ENCODE measurements at places on chromosomes 7 and 10.
A peak's percentile ranks its signal among the peaks of the same experiment; 100 is the strongest.

GRCh38 chr7:95253986-95254385 lies 70.3 kb downstream of the PON1 start:
- no peak for DNase-seq

GRCh38 chr7:159102681-159103381 lies 41.8 kb downstream of the VIPR2 start:
- DNase-seq = no peak

GRCh38 chr10:91251430-91252056 lies 31.1 kb downstream of the PCGF5 start:
- peak; percentile 52 for DNase-seq

DNA sequence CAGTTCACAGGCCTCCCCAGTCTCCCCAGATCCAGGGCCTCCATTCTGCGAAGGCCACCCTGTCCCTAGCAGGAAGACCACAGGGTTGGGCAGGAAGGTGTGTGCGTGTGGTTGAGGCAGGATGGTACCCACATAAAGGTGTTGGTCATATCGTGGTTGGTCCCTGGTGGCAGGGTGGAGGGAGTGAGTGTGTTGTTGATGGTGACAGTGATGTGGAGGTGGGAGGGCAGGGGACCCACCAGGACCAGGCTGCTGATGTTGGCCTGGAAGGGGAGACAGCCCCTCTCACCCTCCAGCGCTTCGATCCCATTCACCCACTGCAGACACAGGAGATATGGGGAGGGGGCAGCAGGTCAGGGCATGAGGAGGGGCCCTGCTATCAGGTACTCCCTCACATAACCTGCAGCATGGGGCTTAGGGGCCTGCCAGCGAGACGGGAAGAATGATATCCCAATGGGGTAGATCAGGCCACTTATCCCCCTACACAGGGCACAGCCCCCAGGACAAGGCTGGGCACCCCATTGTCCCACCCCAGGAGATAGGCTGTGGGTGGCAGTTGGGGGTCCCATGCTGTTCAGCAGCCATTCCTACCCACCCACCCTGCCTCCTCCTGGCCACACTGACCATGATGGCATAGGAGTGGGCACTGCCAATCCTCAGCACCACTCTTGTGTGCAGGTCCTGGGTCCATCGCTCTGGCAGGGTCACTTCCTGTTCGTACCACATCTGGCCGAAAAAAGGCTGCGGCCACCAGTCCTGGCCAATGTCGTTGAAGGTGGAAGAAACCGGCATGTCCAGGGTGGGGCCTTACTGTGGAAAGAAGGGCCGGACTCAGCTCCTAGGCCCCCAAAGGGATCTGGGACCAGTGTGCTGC lies 69.0 kb upstream of the ZNF479 start:
- DNase-seq = no peak

DNA sequence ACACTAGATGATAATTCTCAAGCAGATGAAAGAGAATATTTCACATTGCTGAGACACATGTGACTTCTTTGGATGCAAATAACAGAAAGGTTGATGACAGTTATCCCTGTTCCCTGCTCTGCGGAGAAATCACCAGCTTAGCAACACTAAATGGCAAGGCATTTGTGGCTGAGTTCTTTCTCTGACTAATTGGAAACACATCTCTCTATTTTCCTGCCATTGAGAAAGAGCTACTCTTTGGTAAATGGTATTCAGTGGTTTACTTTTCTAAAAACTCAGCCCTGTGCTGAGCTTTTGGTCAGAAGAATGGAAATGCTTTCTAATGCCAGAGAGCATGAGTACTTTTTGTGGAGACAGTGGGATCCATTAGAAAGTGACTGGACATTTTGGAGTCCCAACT lies 771.4 kb downstream of the LRMDA start:
- no peak for DNase-seq

DNA sequence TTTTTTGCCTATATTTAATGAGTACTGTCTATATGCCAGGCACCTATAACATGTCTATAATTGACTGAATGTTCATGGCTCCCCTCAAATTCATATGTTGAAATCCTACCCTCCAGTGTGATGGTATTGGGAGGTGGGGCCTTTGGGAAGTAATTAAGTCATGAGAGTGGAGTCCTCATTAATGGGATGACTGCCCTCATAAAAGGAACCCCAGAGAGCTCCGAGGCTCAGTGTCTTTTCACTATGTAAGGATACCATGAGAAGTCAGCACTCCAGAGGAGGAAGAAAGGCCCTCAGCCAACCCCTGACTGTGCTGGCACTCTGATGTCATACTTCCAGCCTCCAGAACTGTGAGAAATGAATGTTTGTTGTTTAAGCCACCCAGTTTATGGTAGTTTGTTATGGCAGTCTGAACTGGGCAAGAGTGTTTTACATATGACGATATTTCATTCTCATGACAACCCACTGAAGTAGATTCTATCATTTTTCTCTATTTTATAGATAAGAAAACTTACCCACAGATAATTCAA lies 61.1 kb upstream of the PCGF5 start:
- no peak for DNase-seq

DNA sequence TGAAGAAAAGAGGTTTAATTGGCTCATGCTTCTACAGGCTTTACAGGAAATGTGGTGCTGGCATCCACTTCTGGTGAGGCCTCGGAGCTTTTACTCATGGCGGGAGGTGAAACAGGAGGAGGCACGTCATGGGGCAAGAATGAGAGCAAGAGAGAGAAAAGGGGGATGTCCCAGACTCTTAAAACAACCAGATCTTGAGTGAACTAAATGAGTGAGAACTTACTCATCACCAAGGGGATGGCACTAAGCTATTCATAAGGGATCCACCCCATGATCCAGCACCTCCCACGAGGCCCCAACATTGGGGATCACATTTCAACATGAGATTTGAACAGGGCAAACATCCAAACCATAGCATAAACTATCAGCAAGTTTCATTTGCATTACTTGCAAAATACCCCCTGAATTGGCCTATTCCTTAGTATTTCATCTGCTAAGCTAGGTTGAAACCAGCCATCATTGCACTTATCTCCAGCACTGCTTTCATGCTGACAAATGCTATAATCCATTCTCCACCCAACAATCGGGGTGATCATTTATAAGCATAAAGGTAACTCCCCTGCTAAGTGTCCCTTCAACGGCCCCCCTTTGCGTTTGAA lies 179.0 kb downstream of the NOC3L start:
- DNase-seq = no peak

GRCh38 chr10:69254877-69255276 lies 23.4 kb upstream of the HK1 start:
- no peak for DNase-seq

DNA sequence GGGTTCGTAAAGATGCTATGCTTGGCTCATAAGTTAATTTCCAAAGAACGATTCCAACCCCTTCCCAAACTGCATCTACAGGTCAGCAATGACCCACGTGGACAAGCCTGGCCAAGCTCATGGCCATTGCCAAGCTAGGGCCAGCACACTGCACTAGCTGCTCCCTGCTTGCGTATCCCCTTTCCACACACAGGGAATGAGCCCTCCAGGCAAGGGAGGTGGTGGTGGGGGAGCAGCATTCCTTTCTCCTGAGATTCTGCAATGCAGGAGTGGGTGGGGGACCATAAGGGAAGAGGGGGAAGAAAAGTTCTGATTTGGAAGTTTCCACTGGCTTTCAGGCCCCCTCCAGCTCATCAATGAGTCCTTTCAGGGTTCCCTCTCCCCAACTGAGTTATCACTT lies 56.0 kb downstream of the SH3PXD2A start:
- no peak for DNase-seq

DNA sequence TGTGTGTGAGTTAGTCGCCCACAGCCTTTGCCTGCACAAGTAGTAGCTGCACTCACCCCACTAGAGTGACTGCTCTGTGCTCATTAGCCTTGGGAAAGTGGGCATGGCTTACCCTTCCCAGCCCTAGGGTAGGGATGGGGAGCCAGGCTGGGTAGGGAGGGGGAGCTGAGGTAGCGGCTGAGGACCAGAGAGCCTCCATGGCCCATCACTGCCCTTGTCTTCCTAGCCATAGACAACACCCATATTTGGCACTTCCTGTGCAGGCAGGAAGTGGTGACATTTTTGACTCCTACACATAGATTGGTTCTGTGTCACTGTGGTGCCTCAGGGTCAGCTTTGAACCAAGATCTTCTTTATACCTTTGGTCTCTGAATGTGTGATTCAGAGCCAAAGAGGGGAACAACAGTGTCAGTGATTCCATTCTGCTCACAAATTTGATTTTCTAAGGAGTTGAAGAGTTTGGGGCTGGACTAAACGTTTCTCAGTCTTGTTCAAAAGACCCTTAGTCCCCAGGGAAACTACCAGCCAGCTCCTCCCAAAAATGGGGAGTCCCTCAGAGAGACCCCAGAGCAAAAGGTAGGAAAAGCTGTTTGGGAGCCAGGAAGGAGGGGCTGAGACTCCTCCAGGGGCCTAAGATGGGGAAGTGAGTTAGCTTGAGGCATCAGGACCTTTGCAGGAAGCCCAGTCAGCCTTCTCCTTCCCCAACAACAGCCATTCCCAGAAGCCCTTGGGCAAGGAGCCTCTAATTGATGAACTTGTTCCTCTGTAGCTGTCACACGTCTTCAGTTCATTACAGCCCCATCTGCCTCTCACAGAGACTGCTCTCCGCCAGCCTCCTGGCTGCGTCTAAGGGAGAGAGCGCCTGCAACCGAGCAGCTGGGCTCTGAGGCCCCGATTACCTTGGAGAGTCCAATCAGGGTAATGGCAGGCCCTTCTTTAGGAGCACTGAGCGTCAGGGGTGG lies 135.0 kb downstream of the CDH23 start:
- DNase-seq = peak; percentile 52

- DNase-seq = no peak
These were observed 122.0 kb upstream of the ANK3 start for GRCh38 chr10:60511477-60512229.

- no peak for DNase-seq
These were observed 217.0 kb downstream of the PAXIP1 start for GRCh38 chr7:154785898-154786297.

- DNase-seq = no peak
These were observed 44.5 kb downstream of the PODXL start for GRCh38 chr7:131511774-131512535.

GRCh38 chr10:3406556-3406955 lies 234.0 kb upstream of the PITRM1 start:
- DNase-seq = no peak
